ENCODE measurements at places on chromosomes 7 and 10.
A peak's percentile ranks its signal among the peaks of the same experiment; 100 is the strongest.

DNA sequence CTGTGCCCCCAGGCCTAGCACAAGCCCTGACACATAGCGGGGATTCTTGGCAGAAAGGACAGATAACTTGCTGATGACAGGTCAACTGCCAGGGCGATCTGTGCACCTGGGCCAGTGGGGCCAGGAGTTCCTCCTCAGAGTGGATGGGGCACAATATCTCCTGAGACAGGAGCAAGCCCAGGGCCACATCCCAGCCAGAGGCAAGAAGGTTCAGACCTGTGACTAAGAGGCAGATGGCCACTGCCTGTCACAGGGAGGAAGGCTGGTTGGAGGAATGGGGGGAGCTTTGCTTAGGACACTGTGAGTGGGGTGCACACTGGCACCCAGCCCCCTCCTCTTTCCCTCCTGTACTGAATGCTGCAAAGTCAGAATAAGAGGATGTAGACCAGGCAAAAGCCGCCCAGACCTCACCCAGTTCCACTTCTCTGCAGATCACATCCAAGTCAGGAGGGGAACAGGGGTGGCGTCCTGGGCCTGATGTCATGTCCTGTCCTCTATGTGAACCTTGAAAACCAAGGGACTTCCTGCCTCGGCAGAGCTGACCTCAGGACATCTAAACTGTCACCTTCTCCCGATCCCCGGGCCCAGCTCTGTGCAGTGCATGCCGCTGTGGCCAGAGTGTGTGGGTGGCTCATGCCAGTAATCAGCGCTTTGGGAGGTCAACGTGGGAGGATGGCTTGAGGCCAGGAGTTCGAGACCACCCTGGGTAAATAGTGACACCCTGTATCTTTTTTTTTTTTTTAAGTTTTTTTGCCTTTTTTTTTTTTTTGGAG is 1.3 kb downstream of the GUSB start:
- DNase-seq = no peak

DNA sequence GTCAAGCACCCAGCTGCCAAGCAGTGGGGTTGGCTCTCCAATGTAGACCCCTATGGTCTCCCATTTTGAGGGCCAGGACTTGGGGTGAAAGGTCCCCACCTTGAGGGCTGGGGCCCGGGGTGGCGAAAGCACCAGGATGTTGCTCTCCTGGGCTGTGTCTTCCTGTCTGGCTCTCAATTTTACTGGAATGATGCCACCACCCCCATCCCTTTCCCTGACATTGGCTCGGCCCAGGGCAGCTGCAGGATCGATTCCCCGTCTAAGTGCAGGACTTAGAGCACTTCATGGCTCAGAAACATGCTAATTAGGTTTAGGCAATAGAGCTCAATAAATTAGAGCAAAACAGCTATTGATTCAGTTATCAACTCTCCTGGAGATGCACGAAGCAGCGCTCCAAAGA is 27.0 kb upstream of the HSPA12A start:
- no peak for DNase-seq

GRCh38 chr10:6401558-6402348 is 178.3 kb downstream of the PRKCQ start:
- peak; percentile 39 for DNase-seq

DNA sequence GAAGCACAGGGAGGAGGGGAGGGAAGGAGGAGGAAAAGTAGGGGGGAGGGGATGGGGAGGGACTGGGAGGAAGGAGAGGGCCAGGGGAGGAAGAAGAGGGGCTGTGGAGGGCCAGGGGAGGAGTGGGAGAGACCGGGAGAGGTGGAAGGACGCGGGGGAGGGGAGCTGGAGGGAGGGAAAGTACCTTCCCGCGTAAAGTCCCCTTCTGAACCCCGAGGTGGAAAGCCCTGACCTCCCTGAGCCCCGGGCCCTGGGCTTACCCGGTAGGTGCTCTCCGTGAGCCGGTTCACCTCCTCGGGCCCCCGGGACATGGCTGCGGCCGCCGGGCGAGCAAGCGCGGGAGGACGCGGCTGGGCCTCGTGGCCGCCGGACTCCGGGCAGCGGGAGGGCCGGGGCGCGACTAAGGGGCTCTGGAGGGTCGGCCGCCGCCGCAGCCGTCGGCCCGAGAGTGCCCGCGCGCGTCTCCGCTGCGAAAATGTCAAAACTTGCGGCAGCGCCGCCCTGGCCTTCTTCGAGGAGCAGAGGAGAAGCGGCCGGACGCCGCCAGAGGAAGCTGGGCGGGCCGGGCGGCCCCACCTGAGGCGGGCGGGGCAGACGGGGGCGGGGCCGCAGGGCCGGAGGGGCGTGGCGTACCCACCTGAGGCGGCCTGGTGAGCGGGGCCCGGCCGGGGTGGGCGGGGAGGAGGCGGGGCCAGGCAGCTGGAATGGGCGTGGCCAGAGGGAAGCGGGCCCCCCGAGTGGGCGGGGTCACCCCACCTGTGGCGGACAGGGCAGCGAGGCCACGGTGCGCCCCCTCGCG is at the start of gene BAIAP2L1:
TSS of gene BAIAP2L1 (minus strand) at position 549 of the 799 bp plus-strand sequence. CDS start at position 311, 238 bp downstream.
- peak; percentile 87 for DNase-seq

DNA sequence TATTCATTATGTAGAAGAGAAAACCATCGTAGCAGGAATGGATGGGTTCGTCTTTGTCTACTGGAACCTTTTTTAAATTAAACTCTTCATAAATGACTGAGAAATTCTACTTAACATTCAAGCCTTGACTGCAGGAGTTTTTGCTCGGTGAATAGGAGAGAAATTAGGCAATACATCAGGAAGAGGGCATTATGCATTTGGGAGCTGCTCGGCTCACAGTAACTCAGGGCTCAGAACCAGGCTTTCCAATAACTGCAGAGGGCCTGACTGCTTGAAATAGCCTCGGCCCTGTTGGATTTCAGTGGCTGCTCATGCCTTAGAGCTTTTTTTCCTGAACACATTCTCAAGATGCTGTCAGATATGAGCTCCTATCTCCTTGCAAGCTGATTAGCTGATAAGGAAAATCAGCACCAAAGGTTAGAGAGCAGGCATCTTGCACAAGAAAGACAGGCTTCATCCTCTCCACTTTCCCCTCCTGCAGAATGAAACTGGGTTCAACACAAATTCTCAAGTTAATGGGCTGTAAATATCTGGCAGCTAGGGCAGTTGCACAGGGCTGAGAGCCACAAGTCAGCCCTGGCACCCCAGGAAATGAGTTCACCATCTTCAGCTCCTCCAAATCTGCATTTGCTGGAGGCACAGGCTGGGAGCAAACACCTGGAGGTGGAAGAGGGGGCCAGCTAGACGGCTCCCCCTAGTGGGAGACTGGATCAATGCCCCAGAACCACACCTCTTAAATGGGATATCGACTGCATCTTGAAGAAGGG is 24.3 kb downstream of the TECTB start:
- DNase-seq = no peak

DNA sequence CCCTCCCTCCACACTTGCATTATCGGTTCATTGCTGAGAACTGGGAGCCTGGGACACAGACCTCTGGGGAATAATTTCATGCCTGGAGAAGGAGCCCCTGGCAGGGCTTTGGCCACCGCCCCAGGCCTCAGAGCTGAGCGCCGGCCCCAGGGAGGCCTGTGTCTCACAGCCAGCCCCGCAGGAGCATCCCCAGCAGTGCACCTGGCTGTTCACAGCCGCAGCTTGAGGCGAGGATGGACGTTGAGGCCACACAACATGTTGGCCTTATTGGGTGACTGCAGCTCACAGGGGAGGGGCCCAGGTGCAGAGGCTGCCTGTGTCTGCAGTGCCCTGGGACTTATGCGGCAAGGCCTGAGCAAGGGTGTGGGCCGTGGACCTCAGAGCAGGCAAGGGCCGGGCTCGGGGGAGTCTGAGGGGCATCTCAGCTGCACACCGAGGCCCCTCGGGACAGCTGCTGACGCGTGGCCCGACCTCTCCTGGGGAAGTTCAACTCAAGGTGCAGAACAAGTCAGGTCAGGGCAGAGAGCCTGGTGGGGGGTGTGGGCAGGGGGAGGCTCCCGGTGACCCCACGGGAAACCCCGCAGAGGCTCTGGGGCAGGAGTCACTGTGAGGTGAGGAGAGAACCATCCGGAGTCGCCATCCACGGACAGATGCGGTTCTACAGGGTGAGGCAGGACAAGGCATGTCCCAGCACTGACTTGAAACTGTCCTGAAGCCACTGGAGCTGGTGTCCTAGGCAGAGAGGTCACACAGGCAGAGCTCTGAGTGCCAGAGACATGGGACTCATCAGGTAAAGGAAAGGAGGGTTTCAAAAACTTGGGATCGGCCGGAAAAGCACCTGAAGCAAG is 13.1 kb upstream of the UBE3C start:
- peak; percentile 92 for DNase-seq

GRCh38 chr7:134562136-134562535 is 13.2 kb downstream of the AKR1B15 start:
- DNase-seq = no peak

- DNase-seq = no peak
Observed at GRCh38 chr10:629186-629998, 60.1 kb downstream of the DIP2C start.

DNA sequence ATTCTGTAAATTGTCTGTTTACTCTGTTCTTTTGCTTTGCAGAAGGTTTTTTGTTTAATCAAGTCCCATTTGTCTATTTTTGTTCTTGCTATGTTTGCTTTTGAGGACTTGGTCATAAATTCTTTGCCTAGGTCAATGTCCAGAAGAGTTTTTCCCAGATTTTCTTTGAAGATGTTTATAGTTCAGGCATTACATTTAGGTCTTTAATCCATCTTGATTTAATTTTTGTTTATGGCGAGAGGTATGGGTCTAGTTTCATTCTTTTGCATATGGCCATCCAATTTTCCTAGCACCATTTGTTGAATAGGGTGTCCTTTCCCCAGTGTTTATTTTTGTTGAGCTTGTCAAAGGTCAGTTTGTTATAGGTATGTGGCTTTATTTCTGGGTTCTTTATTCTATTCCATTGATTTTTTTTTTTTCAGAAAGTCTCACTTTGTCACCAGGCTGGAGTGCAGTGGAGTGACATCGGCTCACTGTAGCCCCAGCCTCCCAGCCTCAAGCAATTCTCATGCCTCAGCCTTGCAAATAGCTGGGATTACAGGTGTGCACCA is 11.6 kb upstream of the ENTPD7 start:
- DNase-seq = no peak
